Cortex of kidney (tissue), 1 donor: ENCODE measurements at places on chromosomes 11 and 22.

DNA sequence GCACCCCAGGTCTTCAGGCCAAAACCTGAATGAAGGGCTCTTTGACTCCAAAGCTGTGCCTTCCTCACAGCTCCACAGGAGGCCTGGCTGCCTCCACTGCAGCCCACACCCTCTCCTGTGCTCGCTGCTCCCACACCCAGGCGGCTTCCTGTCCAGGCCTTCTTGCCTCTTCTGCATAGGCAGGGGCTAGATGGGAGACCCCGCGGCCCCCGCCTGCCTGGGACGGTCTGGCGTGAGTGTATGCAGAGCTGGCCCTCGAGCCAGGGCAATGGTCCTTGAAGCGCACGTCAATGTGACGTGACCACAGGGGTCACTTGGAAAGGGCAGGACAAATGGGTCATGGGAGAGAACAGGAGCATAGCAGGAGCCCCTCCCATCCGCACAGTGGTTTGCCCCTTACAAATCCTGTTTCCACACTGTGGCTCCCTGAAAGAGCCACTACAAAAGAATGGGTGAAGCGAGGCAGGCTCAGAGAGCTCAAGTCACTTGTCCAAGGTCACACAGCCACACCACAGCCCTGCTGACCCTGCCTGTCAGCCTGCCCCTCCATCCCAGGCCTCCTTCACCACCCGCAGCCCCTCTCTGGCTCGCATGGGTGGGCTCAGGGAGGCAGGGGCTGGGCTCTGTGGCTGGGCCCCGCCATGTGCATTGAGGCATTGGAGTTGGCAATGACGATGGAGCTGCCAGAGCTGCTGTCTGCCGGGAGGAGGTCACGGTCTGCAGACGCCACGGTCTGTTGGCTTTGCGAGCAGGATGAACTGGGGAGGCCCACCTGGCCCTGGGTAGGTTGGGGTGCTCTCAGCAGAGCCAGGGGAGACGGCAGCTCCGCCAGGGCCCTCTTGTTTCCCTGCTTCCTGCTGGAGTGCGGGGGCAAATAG is 71.2 kb upstream of the WNT11 start:
- no peak for DNase-seq

DNA sequence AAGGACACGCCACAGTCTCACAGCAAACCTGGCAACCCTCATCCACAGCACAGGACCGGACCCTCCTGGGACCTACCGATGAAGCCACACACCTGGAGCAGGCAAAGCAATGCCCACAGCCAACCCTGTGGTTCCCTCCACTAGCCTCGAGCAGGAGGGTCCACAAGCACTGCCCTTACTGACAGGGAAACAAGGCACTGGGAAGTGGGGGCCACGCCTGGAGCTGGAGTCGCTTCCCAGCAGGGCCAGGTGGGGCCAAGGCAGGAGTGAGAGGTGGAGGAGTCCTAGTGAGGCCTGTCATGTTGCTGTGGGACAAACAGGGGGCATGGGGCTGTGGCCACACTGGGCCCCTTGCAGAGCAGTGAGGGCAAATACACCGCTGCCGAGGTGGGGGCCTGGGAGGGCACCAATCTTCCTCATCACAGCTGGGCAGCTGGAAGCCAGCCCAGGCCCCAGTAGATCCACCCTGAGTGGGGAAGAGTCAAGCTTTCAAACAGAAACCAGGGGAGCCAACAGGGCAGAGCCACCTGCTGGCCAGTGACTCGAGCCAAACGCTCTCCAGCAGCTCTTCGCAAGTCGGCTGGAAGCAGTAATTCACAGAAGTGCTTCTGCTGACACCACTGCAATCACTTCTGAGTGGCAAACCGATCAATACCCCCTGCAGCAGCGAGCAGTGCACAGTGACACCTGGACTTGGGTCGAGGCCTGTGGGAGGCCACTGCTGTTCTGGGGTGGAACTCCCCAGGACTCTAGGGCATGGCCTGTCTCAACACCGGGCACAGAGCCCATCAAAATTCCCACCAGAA is 13.7 kb downstream of the SULT4A1 start:
- DNase-seq: no peak

DNA sequence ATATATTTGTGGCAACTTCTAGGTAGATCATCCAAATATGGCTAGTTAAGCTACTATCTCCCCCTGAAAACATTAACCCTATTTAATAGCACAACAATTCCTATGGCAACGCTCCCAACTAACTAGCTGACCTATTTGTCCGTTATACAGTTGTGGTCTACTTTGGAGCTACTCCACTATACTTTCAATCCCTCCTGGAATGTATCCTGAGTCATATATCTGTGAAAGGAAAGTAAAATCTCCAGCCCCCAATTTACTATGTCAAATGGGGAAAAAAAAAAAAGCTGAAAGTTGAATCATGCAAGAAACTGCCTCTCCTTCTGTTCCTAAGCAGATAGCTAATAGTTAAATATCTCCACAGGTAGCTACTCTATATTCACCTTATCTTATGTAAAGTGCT is 128.5 kb downstream of the CD44 start:
- DNase-seq: no peak

DNA sequence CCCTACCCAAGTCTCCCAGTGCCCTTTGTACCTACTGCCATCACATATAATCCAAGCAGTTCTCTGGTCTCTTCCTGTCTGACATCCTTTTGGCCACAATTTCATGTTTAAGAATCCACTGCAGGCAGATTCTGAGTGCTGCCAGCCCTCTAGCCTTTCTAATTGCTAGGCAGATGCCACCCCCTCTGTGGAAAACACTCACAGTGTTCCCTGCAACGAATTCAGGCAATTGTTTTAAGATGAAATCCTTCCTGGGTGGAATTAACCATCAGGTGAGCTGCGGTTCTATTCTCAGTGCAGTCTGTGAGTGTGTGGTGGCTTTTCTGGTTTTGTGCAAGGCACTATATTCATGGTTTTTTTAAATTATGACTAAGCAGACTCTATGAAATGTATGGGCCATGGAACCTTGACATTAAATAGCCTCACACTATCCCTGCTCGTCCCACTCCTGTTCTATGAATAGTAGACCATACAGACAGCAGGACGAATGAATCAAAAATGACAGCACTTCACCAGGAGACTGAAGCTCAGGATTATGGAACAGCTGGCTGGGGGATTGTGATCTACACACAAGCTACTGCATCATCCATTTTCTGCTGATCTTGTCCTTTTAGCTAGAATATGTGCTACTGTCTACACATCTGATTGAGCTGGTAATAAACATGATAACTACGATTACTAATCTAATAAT is 29.8 kb upstream of the BMAL1 start:
- DNase-seq: no peak

DNA sequence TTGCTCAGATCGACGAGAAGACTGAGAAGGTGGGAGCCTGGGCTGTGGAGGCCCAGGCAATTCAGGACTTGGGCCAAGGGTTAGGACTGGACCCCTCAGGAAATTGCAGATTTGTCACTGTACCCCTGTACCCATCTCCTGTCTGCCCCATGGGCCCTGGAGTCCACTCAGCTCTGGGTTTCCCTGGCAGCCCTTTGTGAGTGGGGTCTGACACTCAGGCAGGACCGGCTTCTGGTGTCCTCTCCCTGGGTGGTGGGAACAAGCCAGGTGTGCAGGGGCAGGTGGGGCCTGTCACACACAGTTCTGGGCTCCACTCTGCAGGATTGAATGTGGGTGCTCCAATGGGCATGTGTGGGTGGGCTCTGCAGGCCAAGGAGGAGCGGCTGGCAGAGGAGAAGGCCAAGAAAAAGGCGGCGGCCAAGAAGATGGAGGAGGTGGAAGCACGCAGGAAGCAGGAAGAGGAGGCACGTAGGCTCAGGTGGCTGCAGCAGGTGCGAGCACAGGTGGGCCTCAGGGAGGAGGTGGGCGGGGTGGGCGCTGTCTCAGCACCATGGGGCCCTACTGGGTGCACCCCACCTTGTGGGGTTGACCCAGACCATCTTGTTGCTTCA is 21.6 kb downstream of the INCENP start:
- DNase-seq: no peak

DNA sequence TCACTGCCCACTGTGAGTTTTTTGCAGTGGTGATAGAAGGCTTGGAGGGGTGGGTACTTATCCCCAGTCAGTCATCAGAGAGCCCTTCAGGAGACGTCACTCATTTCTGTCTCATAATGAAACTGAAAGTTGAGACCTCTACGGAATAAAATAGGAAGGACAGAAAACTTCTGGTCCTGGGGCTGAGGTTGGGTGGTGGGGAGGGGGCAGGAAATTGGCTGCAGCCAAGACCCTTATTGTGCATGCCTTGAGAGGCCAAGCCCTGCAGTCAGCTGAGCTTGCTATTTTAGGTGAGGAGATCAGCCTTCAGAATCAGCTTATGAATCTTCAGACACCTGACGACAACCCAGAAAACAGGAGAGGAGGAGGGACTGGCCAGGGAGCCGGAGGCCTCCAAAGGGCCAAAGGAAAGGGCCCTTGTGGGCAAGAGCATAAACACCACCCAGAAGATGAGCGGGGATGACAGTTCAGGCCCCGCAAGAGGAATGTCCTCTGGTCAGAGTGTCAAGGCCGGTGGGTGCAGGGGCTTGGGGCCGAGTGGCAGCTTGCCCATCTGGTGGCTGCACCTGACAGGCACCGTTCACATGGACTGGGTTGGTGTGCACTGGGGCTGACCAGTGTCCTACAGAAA is 17.9 kb upstream of the ADA2 start:
- DNase-seq: no peak

DNA sequence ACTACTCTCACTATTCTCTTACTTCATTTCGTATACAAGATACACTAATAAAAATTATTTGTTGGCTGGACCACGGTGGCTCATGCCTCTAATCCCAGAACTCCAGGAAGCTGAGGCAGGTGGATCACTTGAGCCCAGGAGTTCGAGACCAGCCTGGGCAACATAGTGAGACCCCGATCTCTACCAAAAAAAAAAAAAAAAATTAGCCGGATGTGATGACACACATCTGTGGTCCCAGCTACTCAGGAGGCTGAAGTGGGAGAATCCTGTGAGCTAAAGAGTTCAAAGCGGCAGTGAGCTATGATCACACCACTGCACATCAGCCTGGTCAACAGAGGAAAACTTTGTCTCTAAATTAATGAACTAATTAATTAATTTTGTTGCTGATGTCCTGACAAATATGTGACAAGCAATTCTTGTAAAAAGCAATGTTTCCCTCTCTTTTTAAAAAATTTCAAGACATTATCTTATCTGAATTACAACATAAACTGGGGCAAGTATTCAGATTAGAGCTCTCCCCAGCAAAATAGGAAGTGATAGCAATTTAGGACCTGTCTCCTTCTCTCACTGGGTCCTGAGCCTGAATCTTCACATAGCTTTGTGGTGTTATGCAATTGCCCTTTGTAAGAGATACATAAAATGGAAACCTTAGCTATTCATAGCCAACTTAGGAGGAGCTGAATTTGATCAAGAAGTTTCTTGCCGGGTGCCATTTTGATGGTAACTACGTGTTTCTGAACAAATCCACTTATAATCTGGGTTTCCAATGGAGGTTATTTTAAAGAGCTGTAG is 17.6 kb upstream of the TMA7B start:
- no peak for DNase-seq

DNA sequence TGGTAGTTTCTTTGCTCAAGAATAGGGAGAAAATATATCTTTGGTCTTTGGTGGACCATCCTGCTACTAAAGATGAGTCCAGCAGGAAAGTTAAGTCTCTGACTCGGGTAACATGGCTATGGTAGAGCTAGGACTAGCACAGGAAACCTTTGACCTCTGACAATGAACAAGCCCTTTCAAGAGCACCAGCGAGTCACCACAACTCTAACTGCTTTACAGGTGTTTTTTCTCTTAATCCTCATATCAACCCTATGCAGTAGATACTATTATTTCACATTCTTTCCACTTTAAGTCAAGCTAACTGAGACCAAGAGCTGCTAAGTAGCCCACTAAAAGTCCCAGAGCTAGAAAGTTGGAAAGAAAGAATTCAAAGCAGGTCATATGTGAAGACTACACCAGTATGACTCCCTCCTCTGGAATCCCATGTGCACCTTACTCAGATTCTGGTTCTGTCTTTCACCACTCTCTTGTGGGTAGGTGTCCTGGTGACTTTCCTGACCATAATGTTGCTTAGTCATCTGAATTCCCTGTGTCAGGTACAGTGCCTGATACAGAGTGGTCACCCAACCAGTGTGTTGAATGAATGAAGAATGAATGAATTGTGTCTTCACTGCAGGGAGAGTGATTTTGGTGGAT is 53.8 kb upstream of the ME3 start:
- DNase-seq: no peak

DNA sequence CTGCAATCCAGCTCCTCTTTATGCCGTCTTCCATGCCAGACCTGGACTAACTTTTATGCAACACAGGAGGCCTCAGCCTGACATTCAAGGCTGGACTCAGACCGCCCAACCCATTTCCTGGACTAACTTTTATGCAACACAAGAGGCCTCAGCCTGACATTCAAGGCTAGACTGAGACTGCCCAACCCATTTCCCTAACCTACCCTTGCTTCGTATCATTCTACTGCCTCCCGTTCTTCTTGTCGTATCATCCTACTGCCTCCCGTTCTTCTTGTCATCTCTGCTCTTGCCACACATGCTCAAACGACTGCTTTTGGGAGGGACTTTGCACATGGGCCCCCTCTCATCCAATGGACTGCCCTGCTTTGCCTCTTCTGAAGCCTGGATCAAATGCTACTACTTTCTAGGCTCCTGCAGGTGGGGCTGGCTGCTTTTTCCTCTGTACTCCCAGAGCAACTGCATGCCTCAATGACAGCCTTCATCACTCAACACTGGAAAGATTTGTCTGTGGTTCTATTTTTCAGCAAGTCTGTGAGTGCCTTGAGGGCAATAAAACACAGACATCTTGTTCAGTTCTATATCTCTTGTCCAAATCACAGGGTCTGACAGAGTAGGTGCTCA is 7.8 kb downstream of the TBC1D10A start:
- DNase-seq: no peak

- no peak for DNase-seq
Measured at GRCh38 chr11:103648054-103648453, 388.4 kb upstream of the DDI1 start.

- no peak for DNase-seq
Measured at GRCh38 chr11:127875131-127875530, 712.2 kb downstream of the ETS1 start.

GRCh38 chr22:38712486-38713207 is 6.9 kb downstream of the GTPBP1 start:
- DNase-seq: no peak

DNA sequence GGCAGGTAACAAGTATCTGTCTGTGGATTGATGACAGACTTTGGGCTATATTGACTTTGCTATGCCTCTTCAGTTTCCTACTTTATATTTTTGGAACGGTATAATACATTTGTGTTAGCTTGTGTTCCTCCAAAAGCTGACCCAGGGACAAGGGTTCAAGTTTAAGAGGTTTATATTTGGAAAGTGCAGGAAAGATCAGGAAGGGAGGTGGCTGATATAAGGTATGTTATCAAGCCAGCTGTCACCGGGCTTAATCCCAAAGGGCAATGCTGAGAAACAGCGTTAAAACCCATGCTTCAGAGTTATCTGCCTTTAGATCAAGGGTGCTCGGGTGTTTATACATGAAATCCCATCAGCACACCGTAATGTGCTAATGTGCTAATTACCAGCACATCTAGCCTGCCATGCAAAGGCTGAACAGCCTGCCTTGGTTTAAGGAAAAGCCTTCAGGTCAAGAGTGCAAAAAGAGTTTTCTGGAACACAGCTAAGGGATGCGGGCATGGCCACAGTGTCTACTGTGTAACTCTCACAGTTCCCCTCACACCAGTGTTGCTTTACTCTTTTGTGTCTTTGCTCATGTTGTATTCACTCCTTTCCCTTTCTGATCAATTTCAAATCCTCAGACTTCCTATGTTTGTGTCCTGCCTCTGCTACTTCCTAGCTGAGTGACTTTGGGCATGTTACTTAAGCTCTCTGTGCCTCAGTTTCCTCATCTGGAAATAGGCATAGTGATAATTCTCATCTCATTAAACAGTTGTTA is 77.5 kb downstream of the BDNF start:
- DNase-seq: no peak

- DNase-seq: no peak
Measured at GRCh38 chr22:30697975-30698374, 3.3 kb downstream of the OSBP2 start.
